ENCODE measurements at places on chromosomes 5 and 9.

GRCh38 chr9:19232823-19233194, 2.3 kb downstream of the DENND4C start:
- DNase-seq: no peak

- no peak for DNase-seq
These were observed 1471.1 kb upstream of the ACO1 start for GRCh38 chr9:30913331-30913730.

DNA sequence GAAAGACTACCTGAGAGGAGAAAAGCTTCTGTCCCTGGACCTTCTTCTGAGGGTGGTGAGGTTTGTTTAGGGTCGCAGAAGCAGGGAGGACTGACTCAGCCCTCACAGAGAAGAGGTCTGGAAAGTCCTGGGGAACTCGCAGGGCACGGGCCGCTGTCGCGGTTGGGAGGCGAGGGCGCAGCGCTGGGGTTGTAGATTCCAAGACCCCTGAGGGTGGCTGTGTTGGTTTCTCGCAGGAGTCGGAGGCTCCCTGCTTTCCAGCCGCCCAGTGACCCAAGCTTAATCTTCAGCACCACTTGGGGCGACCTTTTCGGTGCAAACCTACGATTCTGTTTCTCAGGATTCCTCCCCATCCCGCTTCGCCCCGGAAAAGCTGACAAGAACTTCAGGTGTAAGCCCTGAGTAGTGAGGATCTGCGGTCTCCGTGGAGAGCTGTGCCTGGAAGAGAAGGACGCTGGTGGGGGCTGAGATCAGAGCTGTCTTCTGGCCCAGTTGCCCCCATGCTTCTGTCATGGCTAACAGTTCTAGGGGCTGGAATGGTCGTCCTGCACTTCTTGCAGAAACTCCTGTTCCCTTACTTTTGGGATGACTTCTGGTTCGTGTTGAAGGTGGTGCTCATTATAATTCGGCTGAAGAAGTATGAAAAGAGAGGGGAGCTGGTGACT, 482 bp downstream of the SLC27A6 start:
- DNase-seq: no peak

DNA sequence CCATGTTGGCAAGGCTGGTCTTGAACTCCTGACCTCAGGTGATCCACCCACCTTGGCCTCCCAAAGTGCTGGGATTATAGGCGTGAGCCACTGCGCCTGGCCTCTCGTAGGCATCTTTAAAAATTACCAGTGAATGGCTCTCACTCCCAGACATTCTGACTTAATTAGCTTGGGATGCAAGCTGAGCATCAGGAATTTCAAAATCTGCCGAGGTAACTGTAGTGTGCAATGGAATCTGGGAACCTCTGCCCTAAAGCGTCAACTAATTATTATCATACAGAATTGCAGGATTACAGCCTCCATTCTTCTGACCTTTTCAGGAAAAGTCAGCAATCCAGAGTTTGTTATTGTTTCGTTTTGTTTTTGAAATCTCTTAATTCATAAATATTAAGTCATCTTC, 213.4 kb upstream of the DMAC1 start:
- DNase-seq: no peak

DNA sequence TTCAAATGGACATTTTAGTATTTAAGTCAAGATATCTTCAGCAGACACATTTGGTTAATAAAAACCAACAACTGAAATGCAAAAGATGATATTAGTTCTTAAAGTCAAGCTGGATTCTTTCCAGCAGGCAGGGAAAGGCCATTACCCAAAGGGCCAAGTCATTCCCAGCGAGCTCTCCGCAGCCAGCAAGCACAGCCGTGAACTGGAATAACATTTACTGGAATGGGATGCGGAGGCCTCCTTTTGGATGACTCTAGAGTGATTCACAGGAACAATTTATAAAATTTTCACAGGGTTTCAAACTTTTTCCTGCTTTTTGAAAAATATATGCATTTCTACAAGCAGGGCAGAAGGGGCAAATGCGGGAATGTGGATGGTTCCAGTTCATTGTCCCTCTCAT, 76.6 kb upstream of the DAB2 start:
- no peak for DNase-seq

DNA sequence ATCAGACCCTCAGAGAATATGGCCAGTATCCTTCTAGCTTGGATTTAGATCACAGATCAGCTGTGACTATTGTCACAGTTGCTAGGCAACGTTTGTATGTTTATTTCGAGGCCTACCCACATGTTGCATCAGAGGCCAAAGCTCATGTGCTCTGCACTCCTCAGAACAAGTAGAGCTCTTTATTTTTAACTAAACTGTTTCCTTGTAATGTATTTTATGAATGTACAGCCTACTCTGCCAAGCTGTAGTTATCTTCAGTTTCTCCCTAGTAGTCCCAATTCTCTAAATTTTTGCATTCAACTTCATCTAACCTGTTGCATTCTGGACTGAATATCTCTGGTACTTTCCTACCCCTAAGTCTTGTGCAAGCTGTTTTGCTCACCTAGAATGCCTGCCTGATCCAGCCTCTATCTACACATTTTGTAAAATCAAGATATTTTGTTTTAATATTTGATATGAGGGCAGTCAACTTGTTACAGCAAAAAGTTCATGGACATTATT, 52.8 kb downstream of the CAST start:
- no peak for DNase-seq

DNA sequence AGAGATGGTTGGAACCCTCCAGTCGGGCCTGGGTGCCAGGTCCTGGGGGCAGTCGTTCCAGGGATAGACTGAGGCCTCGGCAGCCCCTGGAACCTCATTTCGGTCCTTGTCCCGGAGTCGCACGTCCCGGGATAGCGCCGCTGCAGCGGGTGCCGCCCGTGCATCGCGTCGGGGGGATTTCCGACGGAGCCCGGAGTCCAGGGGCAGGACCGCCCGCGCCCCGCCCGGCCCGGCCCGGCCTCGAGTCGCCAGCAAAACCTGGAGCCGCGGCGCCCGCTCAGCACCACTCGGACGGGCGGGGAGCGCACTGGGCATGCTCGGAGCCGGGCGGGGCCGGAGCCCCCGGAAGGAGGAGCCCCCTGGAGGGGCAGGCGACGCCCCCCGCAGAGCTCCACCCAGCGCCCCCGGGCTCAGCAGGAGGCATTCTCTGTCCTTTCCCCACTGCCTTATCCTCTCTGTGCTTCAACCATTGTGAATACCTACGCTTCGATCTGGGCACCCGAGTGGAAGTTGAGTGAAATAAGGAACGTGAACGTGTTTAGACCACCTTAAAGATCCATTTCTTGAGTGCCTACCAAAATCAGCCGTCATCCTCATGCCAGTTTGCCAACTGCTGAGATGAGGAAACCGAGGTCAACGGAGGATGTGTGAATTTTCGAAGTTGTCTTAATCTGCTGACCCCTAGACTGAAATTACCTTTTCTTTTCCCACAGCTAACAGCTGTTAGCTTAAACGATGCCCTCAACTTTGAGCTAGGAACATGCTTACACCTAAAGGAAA, 1.7 kb upstream of the PTPN3 start:
- DNase-seq: no peak

DNA sequence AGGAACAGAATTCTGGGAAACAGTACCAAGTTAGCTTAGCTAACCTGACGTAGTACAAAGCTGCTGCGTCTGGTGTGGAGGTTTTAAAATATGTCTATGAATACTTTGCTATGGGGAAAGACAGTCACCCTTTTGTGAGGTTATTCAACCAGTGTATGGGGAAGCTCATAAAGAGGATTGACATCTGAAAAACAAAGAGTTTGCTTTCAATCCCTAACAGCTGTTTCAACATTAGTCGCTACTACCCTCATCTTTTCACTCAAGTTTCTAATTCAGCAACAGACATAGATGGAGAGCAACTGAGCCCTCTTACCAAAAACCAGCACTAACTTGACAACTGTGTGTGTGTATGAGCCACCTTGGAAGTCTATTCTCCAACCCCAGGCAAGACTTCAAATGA, 7.8 kb upstream of the MSANTD3 start:
- DNase-seq: no peak

GRCh38 chr5:219460-219863, 1.3 kb downstream of the SDHA start:
- DNase-seq: no peak

- no peak for DNase-seq
These were observed 192.0 kb downstream of the ADAMTSL1 start for GRCh38 chr9:18665947-18666346.
